Choroid plexus epithelial cell (primary cell): ENCODE measurements at places on chromosomes 16 and 17.

GRCh38 chr17:17847726-17848125 is 10.9 kb upstream of the SREBF1 start:
- DNase-seq = no peak

- DNase-seq = peak; percentile 46
Observed at GRCh38 chr16:73161977-73162376, 114.0 kb upstream of the ZFHX3 start.

GRCh38 chr16:68939692-68940320 is 96.5 kb downstream of the TANGO6 start:
- no peak for DNase-seq

GRCh38 chr17:37717627-37718323 is 27.1 kb downstream of the HNF1B start:
- peak; percentile 46 for DNase-seq
